ENCODE measurements at places on chromosomes 7 and 10.

- no peak for DNase-seq
These were observed 6.5 kb downstream of the TBRG4 start for GRCh38 chr7:45104844-45105587.

- DNase-seq = no peak
These were observed 19.4 kb upstream of the CSGALNACT2 start for GRCh38 chr10:43118631-43119415.

DNA sequence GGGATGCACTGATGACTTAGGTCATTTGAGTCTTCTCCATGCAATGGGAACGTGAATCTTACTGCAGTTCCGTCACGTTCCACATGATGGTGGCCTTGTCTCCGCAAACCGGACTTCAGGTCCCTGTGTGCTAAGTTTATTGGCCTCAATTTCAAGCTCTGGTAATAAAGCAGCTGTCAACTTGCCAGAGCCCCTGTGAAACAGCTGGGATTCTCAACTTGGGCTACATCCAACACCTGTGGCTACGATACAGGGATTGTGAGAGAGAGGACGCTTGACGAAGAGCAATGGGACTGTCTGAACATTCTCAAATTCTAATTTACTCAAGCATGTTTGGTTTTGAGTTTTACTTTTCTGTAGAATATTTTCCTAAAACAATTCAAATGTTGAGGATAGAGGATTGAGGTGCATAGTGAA lies 174.2 kb downstream of the PTN start:
- DNase-seq = no peak

DNA sequence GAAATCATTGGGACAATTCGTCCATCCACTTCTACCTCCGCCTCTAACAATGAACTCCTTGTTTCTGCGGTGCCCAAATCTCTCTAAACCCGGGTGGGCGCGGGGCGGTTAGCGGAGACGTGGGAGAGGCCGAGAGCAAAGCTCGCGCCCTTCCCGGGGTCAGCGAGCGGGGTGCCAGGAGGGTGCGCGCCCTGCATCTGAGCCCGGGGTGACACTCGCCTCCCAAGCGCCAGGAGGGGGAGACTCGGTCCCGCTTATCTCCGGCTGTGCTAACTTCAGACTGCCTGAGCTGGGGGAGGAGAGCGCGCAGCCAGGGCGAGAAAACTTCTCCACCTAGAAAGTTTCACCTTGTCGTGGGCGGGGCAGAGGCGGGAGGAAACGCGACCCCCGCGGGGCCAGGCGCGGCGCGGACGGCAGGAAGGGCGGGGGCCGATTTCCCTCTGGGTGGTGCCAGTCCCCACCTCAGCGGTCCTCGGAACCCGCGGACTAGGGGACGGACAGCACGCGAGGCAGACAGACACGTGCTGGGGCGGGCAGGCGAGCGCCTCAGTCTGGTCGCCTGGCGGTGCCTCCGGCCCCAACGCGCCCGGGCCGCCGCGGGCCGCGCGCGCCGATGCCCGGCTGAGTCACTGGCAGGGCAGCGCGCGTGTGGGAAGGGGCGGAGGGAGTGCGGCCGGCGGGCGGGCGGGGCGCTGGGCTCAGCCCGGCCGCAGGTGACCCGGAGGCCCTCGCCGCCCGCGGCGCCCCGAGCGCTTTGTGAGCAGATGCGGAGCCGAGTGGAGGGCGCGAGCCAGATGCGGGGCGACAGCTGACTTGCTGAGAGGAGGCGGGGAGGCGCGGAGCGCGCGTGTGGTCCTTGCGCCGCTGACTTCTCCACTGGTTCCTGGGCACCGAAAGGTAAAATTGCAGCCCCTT lies at the start of gene MET:
Gene MET (plus strand): TSS at position 516 of the 915 bp plus-strand sequence. CDS start 26,889 bp downstream, outside the sequence.
- peak; percentile 38 for DNase-seq

- no peak for DNase-seq
These were observed 7.0 kb upstream of the CYP3A4 start for GRCh38 chr7:99791021-99791420.

GRCh38 chr10:67912331-67912946 lies 28.0 kb downstream of the SIRT1 start:
- no peak for DNase-seq

DNA sequence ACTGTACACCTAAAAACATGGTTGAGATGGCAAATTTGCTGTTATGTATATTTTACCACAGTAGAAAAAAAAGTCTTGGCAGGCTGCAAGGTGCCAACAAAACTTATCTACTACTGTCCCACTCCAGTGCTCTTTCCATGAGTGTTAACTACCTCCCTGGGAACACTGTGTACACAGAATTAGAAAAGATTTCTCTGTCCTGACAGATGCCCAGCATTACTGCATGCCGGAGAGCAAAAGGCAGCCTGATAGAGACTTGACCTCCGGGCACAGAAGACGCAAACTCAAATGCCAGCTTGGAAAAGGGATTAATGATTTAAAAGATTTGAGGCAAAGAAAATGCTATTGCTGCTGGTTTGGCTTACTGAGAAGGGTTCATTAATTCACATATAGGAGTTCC lies 228.8 kb downstream of the TMEM178B start:
- no peak for DNase-seq

GRCh38 chr10:126059076-126059826 lies 162.9 kb downstream of the FANK1 start:
- no peak for DNase-seq

DNA sequence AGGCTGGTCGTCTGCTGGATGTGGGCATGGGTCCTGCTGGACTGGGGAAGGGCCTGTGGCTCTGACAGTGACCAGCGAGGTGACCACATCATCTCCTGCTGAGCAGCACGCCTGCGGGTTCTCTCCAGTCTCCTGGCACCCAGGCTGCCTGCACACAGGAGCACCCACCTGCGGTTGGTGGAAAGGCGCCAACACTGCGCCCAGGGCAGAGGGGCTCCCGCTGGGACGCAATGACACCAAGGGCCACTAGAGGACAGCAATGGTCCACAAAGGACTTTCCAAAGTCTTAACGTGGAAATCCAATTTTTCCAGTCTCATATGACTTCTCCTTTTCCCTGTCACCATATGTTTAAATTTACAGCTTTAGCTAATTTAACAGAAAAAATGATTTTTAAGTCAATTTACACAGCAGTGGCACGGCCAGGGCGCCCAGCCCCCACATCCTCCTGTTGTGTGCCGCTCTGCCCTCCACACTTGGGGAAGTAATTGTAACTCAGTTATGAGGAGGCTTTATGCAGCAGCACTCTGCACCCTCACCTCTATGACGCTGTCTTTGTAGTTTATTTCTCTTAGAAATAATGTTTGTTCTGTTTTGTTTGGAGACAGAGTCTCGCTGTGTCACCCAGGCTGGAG lies 38.1 kb downstream of the CFAP46 start:
- DNase-seq = no peak

- peak; percentile 80 for DNase-seq
These were observed 105.6 kb upstream of the COL1A2 start for GRCh38 chr7:94289071-94289470.

GRCh38 chr10:69377191-69377590 lies 39.5 kb downstream of the TACR2 start:
- DNase-seq = no peak

GRCh38 chr7:712381-713138 lies 13.9 kb upstream of the DNAAF5 start:
- no peak for DNase-seq

DNA sequence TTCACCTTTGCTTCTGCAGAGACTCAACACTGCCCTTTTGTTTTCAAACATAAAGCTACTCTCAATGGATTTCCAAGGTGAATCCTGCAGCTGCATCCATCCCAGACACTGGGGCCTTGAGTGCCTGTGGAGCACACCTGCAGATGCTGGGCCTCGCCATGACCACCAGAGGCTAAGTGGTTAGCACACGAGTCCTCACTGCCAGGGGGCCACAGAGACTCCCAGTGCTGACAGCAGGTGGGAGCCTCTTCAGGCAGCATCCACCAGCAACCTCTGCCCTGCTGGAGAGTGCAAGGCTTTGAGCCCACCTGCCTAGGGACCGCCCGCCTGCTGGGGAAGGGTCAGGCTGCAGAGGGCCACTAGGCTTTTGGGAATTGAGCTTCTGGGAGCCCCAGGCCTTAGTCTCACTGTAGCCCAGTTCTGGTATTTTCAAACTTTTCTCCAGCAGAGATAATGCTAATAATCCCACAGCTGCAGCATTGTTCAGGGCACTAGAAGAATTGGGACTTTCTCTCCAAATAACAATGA lies 9.4 kb upstream of the HPS1 start:
- DNase-seq = no peak

DNA sequence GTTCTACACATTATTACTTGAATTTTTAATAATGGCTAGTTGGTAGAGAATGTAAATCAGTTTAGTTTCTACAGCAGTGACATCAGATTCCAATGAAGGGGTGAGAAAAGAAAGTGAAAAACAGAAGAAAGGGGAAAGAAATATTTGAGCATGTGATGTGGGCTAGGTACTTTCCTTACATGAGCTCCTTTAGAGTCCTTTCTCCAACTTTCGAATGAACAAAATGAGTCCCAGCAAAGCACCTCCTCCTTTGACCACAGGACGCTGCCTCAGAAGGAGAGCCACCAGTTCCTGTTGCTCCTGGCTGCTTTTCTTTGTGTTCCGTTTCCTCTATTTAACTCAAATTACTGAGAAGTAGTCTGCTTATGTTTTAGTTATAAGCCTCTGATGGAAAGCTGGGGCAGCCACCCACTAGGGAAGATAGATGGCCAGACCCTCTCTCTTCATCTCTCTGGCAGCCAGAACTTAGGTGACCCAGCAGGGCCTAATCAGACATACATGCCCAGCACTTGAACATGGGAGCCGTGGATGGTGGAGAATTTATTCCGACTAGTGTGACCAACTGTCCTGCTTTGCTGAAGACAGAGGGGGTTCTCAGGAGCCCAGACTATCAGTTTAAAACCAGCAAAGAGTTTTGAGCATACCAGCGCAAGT lies 82.4 kb upstream of the NME8 start:
- DNase-seq = no peak

- DNase-seq = no peak
These were observed 17.9 kb upstream of the SMO start for GRCh38 chr7:129170441-129171021.

GRCh38 chr10:65430979-65431378 lies 1494.9 kb upstream of the LRRTM3 start:
- DNase-seq = no peak

DNA sequence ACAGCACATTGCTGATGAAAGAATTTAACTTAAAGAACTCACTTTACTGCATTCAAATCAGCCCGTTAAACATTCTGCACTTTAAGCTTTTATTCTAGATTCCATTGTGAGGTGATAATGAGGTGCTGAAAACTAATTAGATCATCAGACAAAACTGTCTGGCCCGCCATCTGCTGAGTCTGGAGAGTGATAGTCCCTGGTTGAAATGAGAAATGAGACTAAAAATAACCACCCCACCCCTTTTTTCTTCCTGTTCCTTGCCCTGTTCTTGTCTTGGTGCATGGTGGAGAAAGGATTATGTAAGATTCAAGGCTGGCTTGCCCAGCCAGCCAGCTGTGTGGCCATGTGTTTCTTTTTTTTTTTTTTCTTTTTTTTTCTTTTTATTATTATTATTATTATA lies 277.0 kb upstream of the COBL start:
- DNase-seq = no peak

GRCh38 chr7:22001345-22002004 lies 55.8 kb upstream of the CDCA7L start:
- peak; percentile 62 for DNase-seq

- no peak for DNase-seq
These were observed 49.8 kb upstream of the TMEM273 start for GRCh38 chr10:49237985-49238384.

GRCh38 chr7:55237156-55237893 lies 127.8 kb upstream of the LANCL2 start:
- no peak for DNase-seq

DNA sequence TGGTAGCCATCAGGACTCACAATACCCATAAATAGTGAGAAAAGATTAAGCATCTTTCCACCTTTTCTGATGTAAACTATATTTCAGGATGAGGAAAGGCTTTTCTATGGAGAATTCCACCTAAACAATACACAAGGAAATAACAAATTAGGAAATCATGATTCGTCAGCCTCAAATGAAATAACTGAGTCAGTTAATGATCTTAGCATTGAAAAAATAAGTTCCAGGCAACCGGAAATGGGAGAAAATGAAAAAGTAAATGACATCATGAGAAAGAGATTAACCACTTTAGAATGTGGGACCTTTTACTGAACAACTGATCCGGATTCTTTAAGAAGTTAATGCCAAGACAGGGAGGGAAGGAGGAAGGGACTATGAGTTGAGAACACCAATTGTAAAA lies 742.3 kb downstream of the TNS3 start:
- DNase-seq = no peak

DNA sequence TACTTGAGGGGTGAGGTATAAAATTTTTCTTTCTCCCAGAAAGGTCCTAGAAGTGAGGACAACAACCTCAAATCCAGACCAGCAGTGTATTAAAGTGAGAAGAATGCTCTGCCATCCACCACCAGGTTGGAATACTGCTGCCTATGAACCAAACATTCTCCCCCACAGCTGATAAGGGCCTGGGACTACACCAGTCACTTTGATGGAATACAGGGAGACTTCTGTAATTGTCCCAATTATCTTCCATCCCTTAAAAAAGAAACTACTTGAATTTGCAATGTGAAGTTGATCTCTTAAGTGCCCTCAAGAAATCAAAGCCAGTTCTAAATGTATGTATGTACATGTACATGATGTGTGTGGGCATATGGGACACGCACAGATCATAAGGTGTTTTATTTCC lies 3.0 kb downstream of the TBX20 start:
- no peak for DNase-seq

DNA sequence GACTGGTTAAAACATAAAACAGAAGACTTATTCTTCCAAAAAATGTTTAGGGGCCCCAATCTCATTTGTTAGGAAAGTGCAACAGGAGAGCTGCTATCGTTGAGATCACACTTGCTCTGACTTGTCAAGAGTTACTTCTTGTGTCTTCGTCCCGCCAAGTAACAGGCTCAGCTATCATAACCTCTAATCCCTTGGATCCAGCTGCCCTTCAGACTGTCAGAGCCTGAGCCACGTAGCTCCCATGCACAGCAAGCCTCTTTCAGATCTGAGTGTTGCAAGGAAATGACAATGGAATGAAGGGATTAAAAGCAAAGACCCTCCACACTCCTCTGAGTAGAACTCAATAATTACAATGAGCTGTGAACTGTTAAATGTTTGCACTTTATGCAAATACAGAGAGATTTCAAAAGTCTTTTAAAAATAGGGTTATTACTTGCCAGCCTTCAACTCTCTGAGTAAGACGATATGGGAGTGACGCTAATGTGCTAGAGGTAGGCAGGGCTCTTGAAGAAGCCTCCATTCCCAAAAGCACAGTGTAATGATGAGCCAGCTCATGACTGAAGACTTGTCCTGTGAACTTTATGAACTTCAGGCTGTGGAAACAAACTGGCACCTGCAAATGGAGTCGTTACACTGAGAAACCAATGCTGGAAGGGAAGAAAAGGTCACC lies 28.4 kb upstream of the CDK13 start:
- no peak for DNase-seq

GRCh38 chr10:95866467-95866842 lies 41.3 kb upstream of the CC2D2B start:
- DNase-seq = no peak

- no peak for DNase-seq
These were observed 119.5 kb downstream of the MTPAP start for GRCh38 chr10:30229536-30229935.
